ENCODE measurements at places on chromosomes 11 and 22.

GRCh38 chr22:21078916-21079315 is 33.2 kb downstream of the LRRC74B start:
- no peaks in the 10 kb centered on the region for H3K36me3 ChIP-seq
- no peak for DNase-seq
- no peaks in the 10 kb centered on the region for H3K4me1 ChIP-seq
- H3K27ac ChIP-seq, result no peak overlapping the region

DNA sequence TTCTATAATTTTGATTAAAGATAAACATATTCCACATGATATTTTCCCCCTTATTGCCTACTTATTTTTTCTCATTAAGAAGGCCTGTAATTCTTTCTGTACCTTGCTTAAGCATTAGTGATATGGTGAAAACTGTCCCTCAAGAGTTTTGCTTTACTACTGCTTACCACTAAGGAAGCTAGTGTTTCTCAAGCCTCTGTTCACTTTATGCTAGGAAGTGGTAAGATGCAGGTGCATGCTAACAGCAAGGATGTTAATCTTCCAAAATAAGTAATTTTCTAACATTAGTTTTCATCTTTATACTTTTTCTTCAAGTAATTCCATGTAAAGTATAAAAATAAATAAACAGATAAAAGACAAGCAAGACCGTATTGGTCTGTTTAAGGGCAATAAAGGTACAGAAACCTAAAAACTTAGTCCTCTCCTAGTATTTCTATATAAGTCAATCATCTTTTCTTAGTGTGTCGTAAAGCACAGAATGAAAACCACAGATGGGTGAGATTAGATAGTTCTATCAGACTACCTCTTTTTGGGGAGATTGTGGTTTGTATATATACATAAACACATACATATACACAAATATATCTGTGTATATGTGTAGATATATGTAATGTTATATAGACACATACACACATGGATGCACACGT is 731.0 kb upstream of the CNTN5 start:
- no peak overlapping the region for H3K4me3 ChIP-seq
- no peak for DNase-seq
- H3K27ac ChIP-seq, result no peak overlapping the region
- no peaks in the 10 kb centered on the region for H3K36me3 ChIP-seq
- H3K4me1 ChIP-seq, result no peaks in the 10 kb centered on the region

DNA sequence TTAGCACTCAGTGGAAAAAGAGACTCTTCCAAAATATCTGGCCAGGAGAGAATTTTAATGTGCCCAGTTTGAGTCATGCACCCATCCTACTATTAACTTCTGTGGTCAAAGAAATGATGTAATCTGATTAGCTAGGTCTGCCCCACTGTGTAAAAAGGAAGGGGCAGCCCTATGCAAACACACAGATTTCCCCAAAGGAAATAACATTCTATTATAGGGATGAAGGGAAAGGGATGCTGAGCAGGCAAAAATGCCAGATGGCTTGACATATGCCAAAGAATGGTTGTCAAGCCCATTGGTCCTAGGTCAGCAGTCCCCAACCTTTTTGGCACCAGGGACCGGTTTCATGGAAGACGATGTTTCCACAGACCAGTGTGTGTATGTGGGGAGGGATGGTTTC is 43.3 kb upstream of the PAK1 start:
- no peak for DNase-seq
- no peaks in the 10 kb centered on the region for H3K36me3 ChIP-seq
- H3K27ac ChIP-seq, result no peak overlapping the region
- peaks cover under 1% of the 10 kb centered on the region for H3K4me1 ChIP-seq
- H3K27me3 ChIP-seq, result no peaks in the 10 kb centered on the region
- no peak overlapping the region for H3K4me3 ChIP-seq

GRCh38 chr22:38110008-38110862 is at the start of gene BAIAP2L2:
BAIAP2L2 (minus strand) TSS chr22:38110684; CDS start chr22:38110525, 159 bp downstream.
- no peak within 1 kb of the TSS for H3K27ac ChIP-seq
- H3K4me3 ChIP-seq, result no peak within 1 kb of the TSS
- peaks cover 5% of the 10 kb centered on the region for H3K4me1 ChIP-seq

- H3K36me3 ChIP-seq, result no peaks in the 10 kb centered on the region
- no peak for DNase-seq
- H3K27ac ChIP-seq, result no peak overlapping the region
- no peaks in the 10 kb centered on the region for H3K27me3 ChIP-seq
These were observed 29.9 kb downstream of the NLRP14 start for GRCh38 chr11:7050191-7050590.

DNA sequence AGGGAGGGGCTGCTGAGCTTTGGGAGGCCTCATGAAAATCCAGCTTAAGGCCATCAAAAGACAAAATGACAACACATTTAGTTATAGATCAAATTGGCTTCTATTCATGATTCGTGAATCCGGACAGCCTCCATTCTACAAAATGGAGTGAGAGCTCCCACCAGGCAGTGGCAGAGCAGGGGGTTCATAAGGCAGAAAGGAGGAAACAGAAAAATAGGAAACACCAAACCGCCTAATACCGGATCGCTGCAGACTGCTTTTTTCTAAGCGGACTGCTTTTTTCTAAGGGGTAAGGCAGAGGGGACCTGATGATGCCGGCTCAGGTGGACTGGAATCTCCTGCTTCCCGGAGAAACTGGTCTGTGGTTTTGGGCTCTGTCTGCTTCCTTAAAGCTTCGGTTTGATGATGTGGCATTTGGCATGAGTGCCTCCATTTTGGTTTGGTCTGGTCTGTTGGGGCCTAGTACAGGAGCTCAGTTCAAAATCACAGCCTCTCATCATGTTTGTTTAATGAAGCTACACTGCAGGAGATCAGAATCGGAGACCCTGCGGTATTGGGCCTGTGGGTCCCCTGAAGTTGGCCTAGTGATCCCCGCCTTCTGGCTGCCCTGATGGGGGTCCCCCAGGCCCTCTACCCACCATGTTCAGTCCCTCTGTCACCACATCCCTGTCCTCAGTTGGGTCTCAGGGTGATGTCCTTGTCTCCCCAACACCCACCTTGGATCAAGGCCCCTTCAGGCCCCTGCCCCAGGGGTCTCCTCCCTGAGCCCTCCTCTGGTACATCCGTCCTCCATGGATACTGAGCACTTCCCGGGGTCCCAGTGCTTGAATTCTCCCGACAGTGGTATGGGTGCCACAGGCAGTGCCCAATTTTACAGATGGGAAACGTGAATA is 1.2 kb downstream of the ALDH3B1 start:
- peaks cover 2% of the 10 kb centered on the region for H3K36me3 ChIP-seq
- H3K27me3 ChIP-seq, result no peaks in the 10 kb centered on the region
- H3K4me3 ChIP-seq, result no peak overlapping the region
- H3K4me1 ChIP-seq, result peaks cover 7% of the 10 kb centered on the region
- no peak overlapping the region for H3K27ac ChIP-seq

GRCh38 chr11:128734832-128735224 is 41.0 kb downstream of the FLI1 start:
- H3K4me3 ChIP-seq, result no peak overlapping the region
- H3K4me1 ChIP-seq, result peaks cover 11% of the 10 kb centered on the region
- no peak overlapping the region for H3K27ac ChIP-seq
- DNase-seq, result no peak
- no peaks in the 10 kb centered on the region for H3K27me3 ChIP-seq

DNA sequence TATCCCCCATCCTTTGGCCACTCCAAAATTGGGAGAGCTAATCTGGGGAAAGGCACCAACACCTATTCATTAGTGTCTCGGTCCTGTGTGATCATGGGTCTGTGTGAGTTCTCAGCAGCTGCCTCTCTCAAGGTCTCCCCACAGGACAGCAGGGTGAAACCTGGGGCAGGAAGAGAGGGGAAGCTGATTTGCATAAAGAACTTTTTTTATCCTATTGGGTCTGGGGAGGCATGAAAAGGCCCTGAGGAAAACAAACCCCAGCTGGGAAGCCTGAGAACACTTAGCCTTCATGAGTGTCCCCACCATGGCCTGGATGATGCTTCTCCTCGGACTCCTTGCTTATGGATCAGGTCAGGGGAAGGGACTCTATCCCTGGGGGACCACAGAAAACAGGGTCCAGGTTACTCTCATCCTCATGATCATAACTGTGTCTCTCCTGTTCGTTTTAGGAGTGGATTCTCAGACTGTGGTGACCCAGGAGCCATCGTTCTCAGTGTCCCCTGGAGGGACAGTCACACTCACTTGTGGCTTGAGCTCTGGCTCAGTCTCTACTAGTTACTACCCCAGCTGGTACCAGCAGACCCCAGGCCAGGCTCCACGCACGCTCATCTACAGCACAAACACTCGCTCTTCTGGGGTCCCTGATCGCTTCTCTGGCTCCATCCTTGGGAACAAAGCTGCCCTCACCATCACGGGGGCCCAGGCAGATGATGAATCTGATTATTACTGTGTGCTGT is 116.0 kb upstream of the TOP3B start:
- no peaks in the 10 kb centered on the region for H3K4me1 ChIP-seq
- no peak overlapping the region for H3K27ac ChIP-seq
- DNase-seq, result no peak
- no peak overlapping the region for H3K4me3 ChIP-seq

DNA sequence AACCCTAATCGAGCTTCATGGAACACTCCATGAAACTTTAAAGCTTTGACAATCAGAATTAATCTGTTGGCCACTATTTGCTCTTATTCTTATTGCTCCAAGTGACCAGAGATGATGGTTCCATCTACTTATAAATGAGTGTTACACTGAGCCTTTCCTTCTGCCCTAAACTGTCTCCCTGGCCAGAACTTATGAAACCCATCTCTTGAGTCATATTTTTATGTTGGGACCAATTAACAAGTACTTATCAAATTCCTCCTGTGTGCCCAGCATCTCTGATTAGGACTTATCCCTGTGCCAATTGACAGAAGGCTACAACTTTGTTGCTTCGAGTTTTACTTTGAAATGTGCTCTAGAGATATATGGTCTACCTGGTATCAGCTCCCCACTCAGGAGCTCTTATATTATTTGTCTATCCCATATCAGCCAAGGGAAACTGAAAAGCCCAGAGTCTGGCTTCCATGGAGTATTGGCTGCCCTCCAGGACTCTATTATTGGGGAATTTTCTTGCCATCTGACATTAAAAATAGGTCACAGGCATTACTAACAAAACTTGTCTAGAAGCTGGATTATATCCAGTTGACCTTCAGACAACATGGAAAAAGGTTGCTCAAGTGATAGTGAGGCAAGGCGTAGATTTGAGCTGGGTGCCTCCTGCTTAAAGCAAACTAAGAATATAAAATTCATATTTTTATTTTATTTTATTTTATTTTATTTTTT is 8.8 kb downstream of the KREMEN1 start:
- no peaks in the 10 kb centered on the region for H3K4me1 ChIP-seq
- H3K36me3 ChIP-seq, result no peaks in the 10 kb centered on the region
- no peak overlapping the region for H3K27ac ChIP-seq

GRCh38 chr11:74860743-74861142 is 88.1 kb downstream of the XRRA1 start:
- no peaks in the 10 kb centered on the region for H3K27me3 ChIP-seq
- H3K4me1 ChIP-seq, result no peaks in the 10 kb centered on the region
- no peak overlapping the region for H3K27ac ChIP-seq

DNA sequence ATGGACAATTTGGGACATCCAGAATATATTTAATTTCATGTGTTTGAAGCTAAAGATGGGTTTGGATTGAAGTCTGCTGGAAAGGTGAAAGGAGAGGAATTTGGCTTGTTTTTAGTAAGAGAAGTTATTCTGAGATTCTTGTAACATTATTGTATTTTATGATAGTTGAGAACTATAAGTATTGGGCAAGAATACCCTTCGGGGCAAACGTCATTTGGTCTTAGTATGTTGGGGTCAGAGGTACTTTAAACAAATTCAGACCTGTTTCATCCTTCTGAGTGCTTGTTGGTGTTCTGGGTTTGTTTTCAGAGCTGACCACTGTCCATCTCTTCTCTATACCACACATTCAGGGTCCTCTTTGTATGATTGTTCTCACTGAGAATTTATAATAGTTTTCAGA is 19.5 kb downstream of the PANX1 start:
- no peak overlapping the region for H3K4me3 ChIP-seq
- H3K27ac ChIP-seq, result no peak overlapping the region
- no peaks in the 10 kb centered on the region for H3K36me3 ChIP-seq
- H3K4me1 ChIP-seq, result peaks cover 14% of the 10 kb centered on the region

- no peak overlapping the region for H3K27ac ChIP-seq
These were observed 100.3 kb downstream of the RRM1 start for GRCh38 chr11:4194889-4195288.

DNA sequence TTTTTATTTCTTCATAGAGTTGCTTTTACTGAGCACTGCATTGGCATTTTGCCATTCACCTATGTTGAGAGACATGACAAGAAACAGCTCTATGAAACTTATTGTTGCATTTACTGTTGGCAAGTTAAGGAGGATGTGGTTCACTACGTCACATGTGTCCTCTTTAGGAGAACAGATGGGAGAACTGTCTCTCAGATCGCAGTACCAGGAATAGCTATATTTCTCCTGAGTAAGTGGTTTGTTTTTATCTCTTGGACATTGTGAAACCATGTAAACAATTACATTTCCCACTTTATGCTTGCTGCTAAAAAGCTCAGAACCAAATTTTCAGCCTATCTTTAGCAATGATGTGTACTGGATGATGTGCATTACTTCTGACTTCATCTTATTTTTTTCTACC is 34.8 kb upstream of the PSMA1 start:
- no peak overlapping the region for H3K27ac ChIP-seq
- no peaks in the 10 kb centered on the region for H3K27me3 ChIP-seq
- DNase-seq, result no peak
- H3K4me1 ChIP-seq, result no peaks in the 10 kb centered on the region

GRCh38 chr22:45295492-45295891 is 10.7 kb downstream of the UPK3A start:
- no peak overlapping the region for H3K27ac ChIP-seq
- no peaks in the 10 kb centered on the region for H3K27me3 ChIP-seq

GRCh38 chr11:76658651-76659650 is 11.6 kb downstream of the LRRC32 start:
- H3K27ac ChIP-seq, result no peak overlapping the region
- DNase-seq, result no peak
- H3K27me3 ChIP-seq, result no peaks in the 10 kb centered on the region

DNA sequence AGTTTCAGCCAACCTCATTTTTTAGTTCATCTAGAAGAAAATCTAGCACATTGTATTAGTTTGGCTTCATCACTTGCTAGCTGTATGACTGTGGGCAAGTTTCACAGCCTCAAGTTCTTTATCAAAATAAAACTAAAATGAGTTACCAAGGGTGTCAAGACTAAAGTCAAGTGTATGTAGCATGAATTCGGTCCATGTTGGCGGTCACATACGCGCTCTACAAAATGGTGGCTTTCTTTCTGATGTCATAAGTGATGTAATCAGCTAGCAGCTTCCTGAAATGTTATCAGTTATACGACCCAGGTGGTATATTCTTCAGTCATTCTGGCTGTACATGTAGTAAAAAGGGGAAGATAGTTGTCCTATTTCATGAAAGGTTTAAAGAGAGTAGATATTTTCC is 50.5 kb downstream of the POLD3 start:
- no peak overlapping the region for H3K4me3 ChIP-seq
- H3K4me1 ChIP-seq, result no peaks in the 10 kb centered on the region
- no peak overlapping the region for H3K27ac ChIP-seq
- no peaks in the 10 kb centered on the region for H3K27me3 ChIP-seq
- no peaks in the 10 kb centered on the region for H3K36me3 ChIP-seq
- DNase-seq, result no peak

- H3K4me3 ChIP-seq, result no peak overlapping the region
- no peak for DNase-seq
- no peaks in the 10 kb centered on the region for H3K36me3 ChIP-seq
- H3K27me3 ChIP-seq, result peaks cover 15% of the 10 kb centered on the region
- H3K27ac ChIP-seq, result no peak overlapping the region
These were observed 2.6 kb downstream of the BMAL1 start for GRCh38 chr11:13280092-13280722.

GRCh38 chr11:110512026-110512425 is 82.3 kb downstream of the FDX1 start:
- H3K4me3 ChIP-seq, result no peak overlapping the region
- H3K4me1 ChIP-seq, result no peaks in the 10 kb centered on the region
- H3K27ac ChIP-seq, result no peak overlapping the region
- no peaks in the 10 kb centered on the region for H3K27me3 ChIP-seq
- H3K36me3 ChIP-seq, result no peaks in the 10 kb centered on the region

Data from iPS DF 6.9 (cell line).